ENCODE measurements at places on chromosomes 6 and 20. TPM values are rescaled to one million over a fixed set of nuclear protein-coding genes. Genes with fewer than 3 reads are reported as not detected.

The FILIP1 gene
- 6.4 TPM for polyA plus RNA-seq

The MRAP2 gene
- polyA plus RNA-seq, result 6.8 TPM

The CRISP3 gene
- not detected for polyA plus RNA-seq

The PTPRT gene
- not detected for polyA plus RNA-seq

The ZC2HC1B gene
- polyA plus RNA-seq, result not detected

The MDFI gene
- 2.8 TPM for polyA plus RNA-seq

The CLIC1 gene
- 296 TPM for polyA plus RNA-seq

The TBXT gene
- 0.23 TPM for polyA plus RNA-seq

The AFG1L gene
- polyA plus RNA-seq, result 5.4 TPM
